ENCODE measurements at places on chromosomes 2 and 18. TPM values are rescaled to one million over a fixed set of nuclear protein-coding genes. Genes with fewer than 3 reads are reported as not detected.
A peak's percentile ranks its signal among the peaks of the same experiment; 100 is the strongest.

Gene SLC39A6
- 12.1 TPM for polyA plus RNA-seq

DNA sequence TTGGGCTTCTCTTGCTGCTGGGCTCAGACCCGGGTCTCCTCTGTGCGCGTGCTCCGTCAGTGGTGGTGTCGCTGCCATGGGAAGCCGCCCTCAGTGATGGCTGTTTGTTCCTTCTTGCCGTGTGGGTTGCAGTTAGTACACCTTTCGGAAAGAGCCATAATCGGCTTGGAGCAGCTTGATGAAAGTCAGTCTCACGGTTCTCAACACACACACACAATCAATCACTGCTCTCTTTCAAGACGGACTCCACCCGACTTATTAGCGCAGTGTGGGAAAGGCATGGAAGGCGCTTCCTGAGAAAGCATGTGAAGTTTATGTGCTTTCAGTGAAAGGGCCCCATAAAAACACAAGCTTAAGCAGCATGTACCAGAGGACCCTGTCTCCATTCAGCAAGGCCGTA, 64.1 kb downstream of the SOX11 start:
- H3K4me3 ChIP-seq = no peak overlapping the region
- H3K27ac ChIP-seq = no peak overlapping the region
- DNase-seq = no peak
- H3K4me1 ChIP-seq = no peaks in the 10 kb centered on the region

- H3K4me3 ChIP-seq = no peak overlapping the region
- H3K27ac ChIP-seq = no peak overlapping the region
- no peaks in the 10 kb centered on the region for H3K36me3 ChIP-seq
- no peaks in the 10 kb centered on the region for H3K27me3 ChIP-seq
These were observed 68.2 kb downstream of the DCDC2C start for GRCh38 chr2:3771576-3771975.

DNA sequence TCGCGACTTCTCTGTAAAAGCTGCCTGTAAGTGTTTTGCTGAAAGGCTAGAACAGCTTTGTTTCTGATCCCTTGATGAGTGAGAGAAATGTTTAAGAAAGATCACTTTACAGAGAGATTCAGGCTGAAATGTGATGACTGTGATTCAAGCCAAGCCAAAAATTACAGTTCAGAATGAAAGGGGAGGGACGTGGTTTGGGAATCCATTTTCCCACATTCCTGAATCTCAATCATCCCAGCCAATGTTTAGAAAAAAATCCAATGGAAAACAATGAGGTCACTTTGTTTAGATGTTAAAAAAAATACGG, 416.7 kb downstream of the ARHGAP15 start:
- no peak for DNase-seq
- H3K4me1 ChIP-seq = peaks cover 7% of the 10 kb centered on the region
- no peaks in the 10 kb centered on the region for H3K36me3 ChIP-seq
- no peak overlapping the region for H3K27ac ChIP-seq

- peak; percentile 65 for DNase-seq
- H3K4me3 ChIP-seq = no peak overlapping the region
- no peaks in the 10 kb centered on the region for H3K4me1 ChIP-seq
- no peaks in the 10 kb centered on the region for H3K36me3 ChIP-seq
These were observed 500.7 kb downstream of the RIT2 start for GRCh38 chr18:42614619-42615293.

DNA sequence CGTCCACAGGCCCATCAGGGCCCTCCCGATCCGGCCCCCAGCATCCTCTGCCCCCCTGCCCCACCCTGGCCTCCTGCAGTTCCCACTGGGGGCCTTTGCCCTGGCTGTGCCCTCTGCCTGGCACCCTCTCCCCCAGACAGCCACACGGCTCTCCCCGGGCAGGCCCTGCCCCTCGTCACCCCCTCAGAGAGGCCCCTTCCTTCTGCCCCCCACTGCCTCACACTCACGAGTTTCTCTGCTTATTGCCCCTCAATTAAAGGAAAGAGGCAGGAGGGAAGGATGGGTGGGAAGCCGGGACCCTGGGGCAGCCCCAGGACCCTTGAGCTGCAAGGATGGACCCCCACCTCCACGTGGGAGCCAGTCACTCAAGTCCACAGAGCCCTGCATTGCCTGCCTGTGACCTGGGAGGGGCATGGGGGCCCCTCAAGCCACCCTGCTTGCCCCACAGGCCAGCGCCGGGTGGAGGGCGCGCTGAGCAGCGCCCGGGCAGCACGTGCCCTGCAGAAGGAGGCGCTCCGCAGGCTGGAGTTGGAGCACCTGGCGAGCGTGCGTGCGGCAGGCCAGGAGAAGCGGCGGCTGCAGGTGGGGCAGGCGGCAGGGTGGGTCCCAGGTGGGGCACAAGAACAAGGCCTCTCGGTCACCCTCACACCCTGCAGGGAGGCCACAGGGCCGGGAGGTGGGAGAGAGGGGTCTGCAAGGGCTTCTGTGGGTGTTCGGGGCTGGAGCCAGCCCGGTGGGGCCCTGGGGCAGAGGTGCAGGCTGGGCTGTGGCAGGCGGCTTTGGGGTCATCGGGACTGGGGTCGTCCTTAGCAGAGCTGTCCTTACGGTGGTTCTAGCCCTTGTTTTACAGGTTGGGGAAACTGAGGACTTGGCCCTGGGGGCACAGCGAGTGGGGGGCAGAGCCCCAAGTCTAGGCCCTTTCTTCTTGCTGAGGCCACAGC, 30.5 kb upstream of the SNED1 start:
- DNase-seq = no peak
- no peaks in the 10 kb centered on the region for H3K36me3 ChIP-seq
- H3K4me3 ChIP-seq = no peak overlapping the region
- H3K4me1 ChIP-seq = peaks cover 14% of the 10 kb centered on the region
- H3K27ac ChIP-seq = no peak overlapping the region

GRCh38 chr2:138536302-138536701, 34.7 kb downstream of the SPOPL start:
- H3K27ac ChIP-seq = no peak overlapping the region
- DNase-seq = no peak
- H3K4me3 ChIP-seq = no peak overlapping the region
- peaks cover under 1% of the 10 kb centered on the region for H3K4me1 ChIP-seq

DNA sequence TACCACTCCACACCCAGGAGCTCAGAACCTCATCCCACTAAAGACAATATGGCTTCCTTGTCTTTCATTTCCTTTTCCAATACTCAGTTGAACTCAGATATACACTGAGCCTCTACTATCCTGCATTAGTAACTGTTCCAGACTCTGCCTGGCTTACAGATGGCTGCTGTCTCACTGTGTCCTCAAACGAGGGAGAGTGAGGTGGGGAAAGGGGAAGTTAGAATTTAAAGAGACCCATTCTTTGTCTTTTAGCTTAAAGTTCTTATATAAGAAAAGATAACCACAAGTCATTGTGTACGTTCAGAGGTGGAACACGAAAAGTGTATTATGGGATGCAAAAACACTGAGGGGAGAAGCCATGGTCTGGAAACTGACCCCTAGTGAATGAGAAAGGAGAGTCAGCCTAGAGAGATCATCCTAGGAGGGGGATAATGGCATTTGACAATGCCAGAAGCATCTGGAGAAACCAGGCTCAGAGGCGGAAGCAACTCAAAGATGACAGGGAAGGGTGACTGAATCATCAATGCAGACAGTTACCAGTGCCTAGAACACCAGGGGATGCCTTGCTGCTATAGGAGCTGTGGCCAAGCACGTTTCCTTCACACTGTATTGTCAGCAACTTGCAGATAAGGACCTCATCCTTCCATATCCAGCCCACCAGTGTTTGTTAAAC, 170.7 kb downstream of the CYRIA start:
- no peak for DNase-seq
- H3K27me3 ChIP-seq = peaks cover 8% of the 10 kb centered on the region
- no peak overlapping the region for H3K4me3 ChIP-seq
- no peak overlapping the region for H3K27ac ChIP-seq
- H3K36me3 ChIP-seq = no peaks in the 10 kb centered on the region
- H3K4me1 ChIP-seq = no peaks in the 10 kb centered on the region

GRCh38 chr18:51171223-51171622, 26.3 kb downstream of the MEX3C start:
- no peaks in the 10 kb centered on the region for H3K4me1 ChIP-seq
- H3K4me3 ChIP-seq = no peak overlapping the region
- H3K36me3 ChIP-seq = peaks cover under 1% of the 10 kb centered on the region

GRCh38 chr2:195382186-195382585, 274.8 kb upstream of the SLC39A10 start:
- H3K4me1 ChIP-seq = no peaks in the 10 kb centered on the region
- no peak for DNase-seq
- H3K27ac ChIP-seq = no peak overlapping the region

DNA sequence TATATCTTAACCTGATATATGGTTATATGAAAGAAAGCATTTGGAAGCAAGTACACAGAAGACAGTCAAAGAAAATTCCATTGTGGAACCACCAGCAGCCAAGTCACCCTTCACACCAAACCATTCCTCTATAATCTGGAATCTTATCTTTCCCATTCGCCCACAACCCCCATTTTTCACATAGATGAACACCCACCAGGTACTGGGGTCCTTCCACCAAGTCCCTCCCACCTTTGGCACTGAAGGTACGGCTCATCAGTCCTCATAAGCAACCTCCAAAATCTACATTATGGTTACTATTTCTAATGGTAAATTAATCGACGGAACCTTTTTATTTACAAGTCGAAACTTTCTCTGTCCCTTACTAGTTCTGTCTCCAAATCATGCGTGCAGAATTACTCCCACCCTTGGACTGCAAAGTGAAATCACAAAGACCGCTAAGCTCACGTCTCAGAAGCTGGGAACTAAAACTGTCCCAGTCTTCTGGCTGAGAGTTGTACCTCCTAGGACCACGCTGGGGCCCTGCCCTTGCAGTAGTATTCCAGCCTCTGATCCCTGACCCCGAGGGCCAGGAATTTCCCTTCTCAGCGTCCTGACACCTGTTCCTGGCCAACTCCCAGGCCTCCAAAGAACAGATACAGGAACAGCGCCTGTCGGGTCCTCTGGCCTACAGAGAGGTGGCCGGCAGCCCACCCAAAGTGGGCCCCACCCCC, 702 bp downstream of the OLA1 start:
- no peak for DNase-seq
- peaks cover 4% of the 10 kb centered on the region for H3K4me1 ChIP-seq
- no peaks in the 10 kb centered on the region for H3K36me3 ChIP-seq
- H3K4me3 ChIP-seq = peak overlapping the region; percentile 90
- no peaks in the 10 kb centered on the region for H3K27me3 ChIP-seq

DNA sequence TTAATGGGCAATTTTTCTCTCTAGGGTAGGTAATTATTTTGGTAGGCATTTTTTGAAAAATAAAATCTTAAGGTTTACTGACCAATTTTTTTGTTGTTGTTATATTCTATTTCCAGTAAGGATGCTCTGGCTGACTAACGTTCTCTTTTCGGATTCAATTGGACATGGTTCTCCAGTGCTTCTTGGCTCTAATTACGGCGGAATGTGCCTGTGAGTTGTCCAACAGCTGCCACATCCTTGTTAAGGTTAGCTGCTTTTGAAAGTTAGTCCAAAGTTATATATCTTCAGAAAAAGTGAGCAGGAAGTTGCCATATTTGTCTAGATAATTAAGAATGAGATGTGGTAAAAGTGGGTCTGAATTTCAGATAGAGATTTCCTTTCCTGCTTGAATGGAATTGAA, 45.8 kb upstream of the SMIM21 start:
- no peak for DNase-seq
- H3K27ac ChIP-seq = no peak overlapping the region
- no peaks in the 10 kb centered on the region for H3K27me3 ChIP-seq
- no peaks in the 10 kb centered on the region for H3K36me3 ChIP-seq
- H3K4me1 ChIP-seq = no peaks in the 10 kb centered on the region

GRCh38 chr2:43101751-43102150, 124.7 kb downstream of the ZFP36L2 start:
- peaks cover 22% of the 10 kb centered on the region for H3K4me1 ChIP-seq
- no peaks in the 10 kb centered on the region for H3K27me3 ChIP-seq
- H3K36me3 ChIP-seq = no peaks in the 10 kb centered on the region
- DNase-seq = no peak

- H3K4me3 ChIP-seq = no peak overlapping the region
- H3K4me1 ChIP-seq = peaks cover 13% of the 10 kb centered on the region
- DNase-seq = no peak
- no peaks in the 10 kb centered on the region for H3K36me3 ChIP-seq
- no peak overlapping the region for H3K27ac ChIP-seq
These were observed 38.1 kb downstream of the AFTPH start for GRCh38 chr2:64562148-64562784.

DNA sequence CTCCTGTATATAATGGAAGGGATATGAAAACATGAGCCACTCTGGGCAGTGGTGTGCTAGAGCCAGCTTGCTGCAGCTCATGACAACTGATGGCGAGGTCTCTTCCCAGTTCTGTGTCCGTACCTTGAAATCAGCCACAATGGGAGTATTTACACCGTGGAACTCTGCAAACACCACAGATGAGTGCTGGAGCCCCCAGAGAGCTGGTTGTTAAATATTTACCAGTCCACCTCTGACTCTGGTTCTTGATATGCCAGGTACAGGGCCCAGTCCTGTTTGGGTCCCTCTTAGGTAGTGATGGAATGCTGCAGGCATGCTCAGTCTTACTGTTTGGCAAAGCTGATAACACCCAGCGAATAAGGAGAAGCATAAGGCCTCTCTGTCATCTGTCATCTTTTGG, 116.1 kb upstream of the GLI2 start:
- H3K4me1 ChIP-seq = no peaks in the 10 kb centered on the region
- H3K27me3 ChIP-seq = no peaks in the 10 kb centered on the region
- DNase-seq = no peak
- H3K27ac ChIP-seq = no peak overlapping the region
- no peaks in the 10 kb centered on the region for H3K36me3 ChIP-seq
- H3K4me3 ChIP-seq = no peak overlapping the region

- DNase-seq = no peak
- no peak overlapping the region for H3K4me3 ChIP-seq
- H3K4me1 ChIP-seq = no peaks in the 10 kb centered on the region
- H3K27ac ChIP-seq = no peak overlapping the region
- H3K36me3 ChIP-seq = no peaks in the 10 kb centered on the region
- no peaks in the 10 kb centered on the region for H3K27me3 ChIP-seq
These were observed 871.8 kb upstream of the NRXN1 start for GRCh38 chr2:51903728-51904127.

- H3K4me1 ChIP-seq = no peaks in the 10 kb centered on the region
- no peaks in the 10 kb centered on the region for H3K36me3 ChIP-seq
- no peak overlapping the region for H3K27ac ChIP-seq
- no peak overlapping the region for H3K4me3 ChIP-seq
These were observed 303.1 kb downstream of the GPD2 start for GRCh38 chr2:156739301-156739700.

DNA sequence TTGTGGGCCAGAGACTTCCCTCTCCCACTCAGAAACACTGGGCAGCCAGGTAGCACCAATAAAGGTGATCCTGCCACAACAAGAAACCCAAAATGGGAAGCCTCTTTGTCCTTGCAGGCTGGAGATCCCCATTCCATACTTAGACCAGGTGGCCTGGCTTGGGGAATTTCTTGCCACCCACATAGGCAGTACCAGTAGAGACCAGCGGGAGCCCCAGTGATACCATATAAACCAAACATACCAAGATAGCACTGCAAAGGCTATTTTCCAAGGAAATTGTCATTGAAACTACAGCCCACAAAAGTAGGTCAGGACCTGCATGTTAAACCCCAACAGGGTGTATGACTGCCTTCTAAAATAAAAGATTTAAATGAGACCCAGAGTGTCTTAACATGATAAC, 171.6 kb downstream of the DIS3L2 start:
- no peak for DNase-seq
- H3K27me3 ChIP-seq = no peaks in the 10 kb centered on the region
- H3K4me3 ChIP-seq = no peak overlapping the region
- no peaks in the 10 kb centered on the region for H3K4me1 ChIP-seq
- H3K27ac ChIP-seq = no peak overlapping the region
- H3K36me3 ChIP-seq = peaks cover 8% of the 10 kb centered on the region
